Renal cortical epithelial cell (primary cell): ENCODE measurements at places on chromosomes 13 and 19.

- peak; percentile 40 for DNase-seq
Measured at GRCh38 chr19:55461974-55462626, 658 bp upstream of the ISOC2 start.

DNA sequence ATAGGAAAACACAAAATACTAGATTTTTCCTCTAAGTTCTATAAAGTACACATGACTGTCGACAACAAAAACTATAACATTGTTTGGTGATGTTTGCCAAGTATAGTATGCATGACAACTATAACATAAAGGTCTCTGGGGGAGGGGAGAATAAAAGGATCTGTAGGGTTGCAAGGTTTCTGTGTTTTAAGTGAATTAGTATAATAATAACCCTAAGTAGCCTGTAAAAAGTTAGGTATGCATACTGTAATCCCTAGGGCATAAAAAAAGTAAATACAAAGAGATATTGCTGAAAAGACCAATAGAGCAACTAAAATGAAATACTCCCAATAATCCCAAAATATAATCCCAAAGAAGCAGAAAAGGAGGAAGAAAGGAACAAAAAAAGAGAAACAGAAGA lies 14.6 kb downstream of the MYCBP2 start:
- DNase-seq: no peak

DNA sequence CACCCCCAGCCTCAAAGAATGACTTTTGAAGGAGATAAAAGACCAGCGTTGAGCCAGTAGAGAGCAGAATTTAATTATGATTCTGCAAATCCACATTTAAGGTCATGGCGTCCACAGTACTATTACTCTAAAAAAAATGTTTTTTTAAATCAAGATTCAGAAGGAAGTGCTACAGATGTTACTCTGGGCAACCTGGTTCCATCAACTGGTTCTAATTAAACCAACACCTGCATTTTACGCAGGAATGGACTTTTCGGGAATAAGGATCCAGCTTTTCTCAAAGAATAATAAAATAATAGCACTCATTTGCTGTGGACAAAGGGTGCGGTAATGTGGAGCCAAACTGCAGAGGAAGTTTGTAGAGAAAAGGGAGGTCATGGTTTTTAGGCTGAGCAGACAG lies 62.9 kb upstream of the IPO5 start:
- no peak for DNase-seq

DNA sequence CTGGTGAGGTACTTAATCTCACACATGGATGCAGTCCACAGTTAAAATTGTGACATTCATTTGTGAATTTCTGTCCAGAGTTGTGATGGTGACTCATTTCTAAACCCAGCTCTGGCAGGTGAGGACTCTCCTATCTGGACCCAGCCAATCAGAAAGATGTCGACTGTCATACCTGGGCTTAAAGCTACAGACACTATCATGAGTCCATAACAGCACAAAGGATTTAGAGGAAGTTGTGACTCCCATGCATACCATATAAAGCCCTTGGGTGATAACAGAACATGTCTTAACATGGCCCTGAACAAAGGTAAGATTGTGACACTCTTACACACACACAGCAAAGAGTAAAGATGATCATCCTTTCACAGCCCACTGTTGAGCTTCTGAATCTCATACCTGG lies 59.7 kb upstream of the ZNF724 start:
- no peak for DNase-seq

GRCh38 chr13:33303855-33304597 lies 18.5 kb upstream of the STARD13 start:
- DNase-seq: peak; percentile 63

DNA sequence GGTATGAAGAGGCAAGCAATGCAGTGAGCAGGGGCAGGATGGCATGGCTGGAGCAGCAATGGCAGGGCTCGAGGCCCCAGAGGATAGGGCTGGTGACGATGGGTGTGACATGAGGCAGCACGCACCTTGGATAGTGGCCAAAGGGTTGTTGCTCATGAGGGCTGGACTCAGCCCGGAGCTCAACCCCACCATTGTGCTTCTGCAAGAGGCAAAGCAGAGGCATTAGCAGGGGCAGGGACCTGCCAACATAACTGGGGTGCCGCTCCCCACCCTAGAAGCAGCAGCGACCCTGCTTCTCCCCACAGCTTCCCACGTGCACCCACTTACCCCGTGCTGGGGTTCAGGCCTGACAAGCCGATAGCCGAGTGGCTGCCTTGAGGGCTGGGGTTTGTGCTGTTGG lies 15.8 kb downstream of the ZNF574 start:
- no peak for DNase-seq

DNA sequence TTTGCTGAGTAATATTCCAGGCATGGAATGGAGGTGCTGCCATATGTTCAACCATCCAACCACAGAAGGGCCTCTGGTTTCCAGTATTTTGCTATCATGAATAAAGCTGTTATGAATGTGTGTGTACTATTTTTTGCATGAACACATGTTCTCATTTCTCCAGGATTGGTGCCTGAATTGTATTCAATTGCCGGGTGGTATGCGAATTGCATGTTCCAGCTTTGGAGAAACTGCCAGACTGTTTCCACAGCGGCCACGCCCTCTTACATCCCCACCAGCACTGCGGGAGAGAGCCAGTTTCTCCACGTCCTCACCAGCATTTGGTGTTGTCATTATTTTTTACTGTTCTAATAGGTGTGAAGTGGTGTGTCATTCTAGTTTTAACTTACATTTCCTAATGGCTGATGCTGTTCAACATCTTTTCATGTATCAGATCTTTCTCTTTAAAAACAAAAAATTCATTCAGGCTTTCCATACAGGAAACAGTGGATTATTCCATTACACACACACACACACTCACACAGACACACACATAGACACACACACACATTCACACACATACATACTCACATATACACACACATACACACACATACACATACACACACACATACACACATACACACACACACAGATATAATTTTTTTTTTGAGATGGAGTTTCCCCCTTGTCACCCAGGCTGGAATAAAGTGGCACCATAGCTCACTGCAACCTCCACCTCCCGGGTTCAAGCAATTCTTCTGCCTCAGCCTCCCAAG lies 154.1 kb downstream of the PTPRS start:
- DNase-seq: no peak

- DNase-seq: no peak
Measured at GRCh38 chr19:41703602-41704293, 4.7 kb upstream of the CEACAM5 start.

DNA sequence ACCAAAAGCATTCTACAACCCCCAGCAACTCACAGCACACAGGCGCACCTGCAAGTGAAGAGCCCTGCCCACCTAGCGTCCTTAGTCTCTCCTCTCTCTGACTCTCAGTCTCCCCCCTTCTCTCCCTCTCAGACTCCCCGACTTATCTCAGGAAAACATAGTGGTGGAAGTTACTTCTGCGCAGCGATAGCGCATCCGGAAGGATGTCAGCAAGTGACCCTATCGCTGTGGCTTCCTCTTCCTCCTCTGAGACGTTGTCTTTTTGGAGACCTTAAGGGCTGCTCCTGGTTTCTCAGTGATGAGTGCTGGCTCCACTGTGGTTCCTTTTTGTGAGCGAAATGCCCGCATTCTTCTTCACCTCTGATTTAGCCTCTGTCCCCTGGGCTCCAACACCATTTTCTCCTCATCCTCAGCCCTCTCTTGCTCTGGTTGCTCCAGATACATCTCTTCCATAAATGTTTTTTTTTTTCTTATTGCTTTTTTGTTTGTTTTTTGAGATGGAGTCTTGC lies 1.4 kb upstream of the YIF1B start:
- no peak for DNase-seq

GRCh38 chr19:45123440-45123850 lies 30.5 kb downstream of the PPP1R37 start:
- peak; percentile 19 for DNase-seq

DNA sequence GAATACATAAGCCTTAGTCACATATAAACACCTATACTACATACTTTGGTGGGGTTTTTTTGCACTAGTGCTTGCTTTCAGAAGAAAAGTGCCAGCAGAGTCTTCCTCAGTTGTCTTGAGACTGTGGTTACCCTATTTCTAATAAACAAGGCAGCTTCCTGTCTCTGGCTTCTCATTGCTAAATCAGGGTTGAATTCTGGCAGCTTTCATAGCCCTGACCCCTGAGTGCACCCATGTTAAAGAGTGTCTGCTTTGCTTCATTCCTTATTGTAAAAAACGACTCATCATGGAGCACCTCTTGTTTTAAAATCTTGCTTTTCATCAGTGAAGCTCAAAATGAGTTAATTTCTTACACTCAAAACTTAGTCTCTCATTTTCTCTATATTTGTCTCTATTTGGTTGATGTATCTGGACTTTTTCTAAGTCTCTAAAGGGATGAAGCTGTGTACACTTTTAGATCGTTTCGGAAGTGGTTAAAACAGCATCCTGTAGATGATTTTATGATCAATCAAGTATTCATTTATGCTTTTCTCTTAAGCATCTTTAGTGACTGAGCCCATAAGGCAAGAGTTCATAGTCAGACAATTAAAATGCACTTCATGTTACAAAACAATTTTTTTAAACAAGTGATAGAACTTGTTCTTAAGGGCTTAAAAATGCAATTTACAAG lies 72.1 kb downstream of the KLF12 start:
- peak; percentile 46 for DNase-seq

DNA sequence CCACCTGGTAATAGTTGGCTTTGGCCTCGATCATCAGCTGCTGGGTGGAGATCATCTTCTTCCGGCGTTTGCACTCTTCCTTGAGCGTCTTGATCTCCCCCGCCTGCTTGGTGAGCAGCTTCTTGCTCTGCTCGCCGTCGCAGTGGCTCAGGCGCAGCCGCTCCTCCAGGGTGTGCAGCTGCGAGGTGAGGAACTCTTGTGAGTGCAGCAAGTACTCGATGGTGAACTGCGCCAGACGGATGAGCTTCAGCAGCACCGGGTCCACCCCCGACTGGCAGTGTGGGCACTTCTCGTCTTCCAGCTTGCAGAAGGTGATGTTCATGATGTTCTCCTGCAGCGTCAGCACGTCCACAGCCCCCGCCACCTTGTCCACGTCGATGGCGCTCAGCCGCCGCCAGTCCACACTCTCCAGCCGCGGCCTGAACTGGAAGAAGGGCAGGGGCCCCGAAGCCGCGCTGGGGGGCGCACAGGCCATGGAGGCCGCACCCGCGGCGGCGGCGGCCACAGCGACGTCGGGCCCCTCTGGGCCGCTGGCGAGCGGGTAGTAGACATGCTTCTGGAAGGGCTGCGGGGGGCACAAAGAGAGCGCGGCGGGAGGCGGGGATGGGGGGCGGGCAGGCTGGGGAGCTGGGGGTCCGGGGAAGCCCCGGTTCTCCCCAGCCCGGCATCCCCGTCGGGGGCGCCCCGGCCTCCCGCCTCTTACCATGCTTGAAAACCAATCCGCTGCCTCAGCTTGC lies 3.0 kb downstream of the DZIP1 start:
- peak; percentile 59 for DNase-seq

GRCh38 chr13:27504868-27505194 lies 54.5 kb upstream of the MTIF3 start:
- no peak for DNase-seq

DNA sequence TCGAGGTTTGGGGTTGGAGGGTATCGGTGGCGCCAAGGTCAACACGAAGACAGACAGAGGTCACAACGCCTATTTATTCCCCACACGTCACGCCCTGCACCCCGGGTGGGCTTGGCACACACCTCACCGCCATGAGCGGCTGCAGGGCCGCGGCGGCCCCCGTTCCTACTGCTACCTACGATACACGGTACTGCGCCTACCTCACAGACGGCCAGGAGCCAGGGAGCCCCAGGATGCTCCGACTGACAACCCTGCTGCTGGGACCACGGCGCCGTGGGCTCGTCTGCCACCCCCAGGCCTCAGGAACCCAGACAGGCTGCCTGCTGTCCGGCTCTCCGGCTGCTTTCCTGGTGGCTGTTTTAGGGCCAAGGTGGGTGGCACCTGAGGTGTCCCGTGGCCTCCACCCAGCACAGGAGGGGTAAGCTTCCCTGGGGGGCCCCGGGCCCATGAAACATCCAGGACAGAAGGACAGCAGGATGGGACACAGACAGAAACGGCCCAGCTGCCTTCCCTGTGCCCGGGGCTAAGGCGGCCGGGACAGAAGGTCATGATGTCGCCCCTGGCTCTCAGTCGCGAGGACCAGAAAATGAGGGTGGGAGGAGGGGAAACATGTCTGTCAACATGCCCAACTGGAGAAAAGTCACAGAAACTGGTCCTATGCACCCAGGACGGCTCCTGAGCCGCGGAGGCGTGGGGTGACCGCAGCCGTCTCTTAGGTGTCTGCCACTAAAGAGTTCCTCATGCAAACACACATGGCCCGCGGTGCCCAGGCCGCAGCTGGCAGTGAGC lies 15.0 kb upstream of the SLC39A3 start:
- DNase-seq: no peak

GRCh38 chr13:86839221-86839620 lies 832.0 kb upstream of the SLITRK5 start:
- DNase-seq: no peak

GRCh38 chr13:23618341-23618740 lies 48.1 kb downstream of the TNFRSF19 start:
- peak; percentile 98 for DNase-seq
